ENCODE measurements at places on chromosomes 5 and 9. TPM values are rescaled to one million over a fixed set of nuclear protein-coding genes. Genes with fewer than 3 reads are reported as not detected.

GRCh38 chr5:13831351-13831750 is 113.1 kb downstream of the DNAH5 start:
- H3K27me3 ChIP-seq, result no peaks in the 10 kb centered on the region
- H3K27ac ChIP-seq, result no peak overlapping the region
- no peak for DNase-seq

GRCh38 chr9:120982836-120983235 is 56.2 kb upstream of the TRAF1 start:
- no peak overlapping the region for H3K4me3 ChIP-seq
- DNase-seq, result no peak
- H3K4me1 ChIP-seq, result no peaks in the 10 kb centered on the region

GRCh38 chr5:15388866-15389265 is 111.1 kb upstream of the FBXL7 start:
- H3K4me3 ChIP-seq, result no peak overlapping the region
- no peaks in the 10 kb centered on the region for H3K36me3 ChIP-seq
- H3K27me3 ChIP-seq, result no peaks in the 10 kb centered on the region
- DNase-seq, result no peak

The SPATA31E1 gene
- total RNA-seq, result not detected

The QRFP gene
- not detected for total RNA-seq

The SLC46A2 gene
- 0.18 TPM for total RNA-seq

The GALNT12 gene
- total RNA-seq, result 12.6 TPM

The SPATA31A6 gene
- total RNA-seq, result not detected

DNA sequence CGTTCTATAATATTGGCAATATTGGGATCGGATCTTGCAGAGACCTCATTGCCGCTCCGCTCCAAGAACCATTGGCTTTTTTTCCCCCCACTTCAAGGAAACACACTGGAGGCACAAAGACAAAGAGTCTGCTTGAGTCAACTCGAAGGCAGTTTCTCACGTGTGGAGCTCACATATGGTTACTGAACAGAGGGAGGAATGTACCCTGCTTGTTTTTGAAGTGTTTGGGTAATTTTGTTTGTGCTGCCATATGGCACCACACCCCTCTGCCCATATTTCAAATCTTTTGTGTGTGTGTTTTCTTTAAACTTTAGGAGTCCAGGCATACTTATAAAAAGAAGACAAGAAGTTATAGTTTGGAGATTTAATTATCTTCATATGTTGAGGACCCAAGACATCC is 595.9 kb downstream of the DTWD2 start:
- H3K4me1 ChIP-seq, result no peaks in the 10 kb centered on the region
- H3K36me3 ChIP-seq, result no peaks in the 10 kb centered on the region
- DNase-seq, result no peak
- no peak overlapping the region for H3K4me3 ChIP-seq

Measured in aorta (tissue), 5 donors.